ENCODE measurements at places on chromosomes 12 and 14.

GRCh38 chr12:107221913-107222312 lies 128.6 kb upstream of the CRY1 start:
- DNase-seq: no peak

DNA sequence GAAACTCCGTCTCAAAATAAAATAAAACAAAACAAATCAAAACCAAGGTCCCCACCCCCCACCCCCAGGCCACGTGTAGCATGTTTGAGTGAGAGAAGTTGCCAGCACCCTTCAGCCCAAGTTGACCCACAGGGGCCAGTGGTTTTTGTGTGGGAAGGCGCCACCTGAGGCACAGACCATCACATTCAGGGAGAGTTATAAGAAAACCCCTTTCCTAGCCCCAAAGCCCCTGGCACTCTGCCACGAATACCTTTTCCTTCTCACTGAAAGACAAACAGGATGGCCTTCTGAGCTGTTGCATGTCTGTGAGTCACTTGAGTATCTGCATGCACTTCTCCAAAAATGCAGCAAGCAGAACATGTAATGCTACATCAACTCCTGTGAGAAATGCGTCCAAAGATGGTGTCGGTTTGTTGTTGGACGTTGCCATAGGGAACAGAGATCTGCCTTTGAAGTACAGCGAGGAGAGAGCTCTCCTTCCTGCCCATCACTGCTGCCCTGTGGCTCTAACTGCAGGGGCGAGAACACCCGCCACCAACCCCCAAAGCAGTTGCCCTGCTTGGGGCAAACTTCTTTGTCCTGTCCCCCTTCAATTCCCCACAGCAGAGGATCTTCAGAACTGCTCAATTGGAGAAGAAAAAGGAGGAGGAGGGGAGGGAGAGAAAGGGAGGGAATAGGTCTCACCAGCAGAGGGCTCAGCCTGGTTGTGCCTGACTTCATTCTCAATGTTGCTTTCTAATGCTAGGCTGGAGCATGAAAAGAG lies 2.7 kb upstream of the TRAF3 start:
- DNase-seq: peak; percentile 68

DNA sequence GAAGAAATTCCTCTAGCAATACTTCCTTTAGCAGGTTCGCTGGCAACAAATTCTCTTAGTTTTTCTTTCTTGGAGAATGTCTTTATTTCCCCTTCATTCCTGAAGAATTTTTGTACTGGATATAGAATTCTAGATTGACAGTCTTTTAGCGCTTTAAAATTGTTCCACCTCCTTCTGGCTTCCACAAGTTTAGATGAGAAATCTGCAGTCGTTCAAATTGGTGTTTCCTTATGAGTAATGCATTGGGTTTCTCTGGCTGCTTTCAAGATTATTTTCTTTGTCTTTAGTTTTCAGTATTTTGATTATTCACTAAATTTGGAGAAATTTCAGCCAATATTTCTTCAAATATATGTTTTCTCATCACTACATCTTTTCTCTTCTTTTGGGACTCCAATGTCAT lies 33.3 kb upstream of the FGF6 start:
- no peak for DNase-seq

- DNase-seq: no peak
Measured at GRCh38 chr12:119868992-119869391, 8.1 kb downstream of the CIT start.

- no peak for DNase-seq
Measured at GRCh38 chr14:104209985-104210816, 71.8 kb downstream of the KIF26A start.

- peak; percentile 62 for DNase-seq
Measured at GRCh38 chr12:28222081-28222700, 31.9 kb downstream of the CCDC91 start.

GRCh38 chr12:21155522-21156351 lies 24.7 kb downstream of the SLCO1B1 start:
- no peak for DNase-seq

- peak; percentile 43 for DNase-seq
Measured at GRCh38 chr14:64708148-64709004, 4.2 kb downstream of the PLEKHG3 start.

DNA sequence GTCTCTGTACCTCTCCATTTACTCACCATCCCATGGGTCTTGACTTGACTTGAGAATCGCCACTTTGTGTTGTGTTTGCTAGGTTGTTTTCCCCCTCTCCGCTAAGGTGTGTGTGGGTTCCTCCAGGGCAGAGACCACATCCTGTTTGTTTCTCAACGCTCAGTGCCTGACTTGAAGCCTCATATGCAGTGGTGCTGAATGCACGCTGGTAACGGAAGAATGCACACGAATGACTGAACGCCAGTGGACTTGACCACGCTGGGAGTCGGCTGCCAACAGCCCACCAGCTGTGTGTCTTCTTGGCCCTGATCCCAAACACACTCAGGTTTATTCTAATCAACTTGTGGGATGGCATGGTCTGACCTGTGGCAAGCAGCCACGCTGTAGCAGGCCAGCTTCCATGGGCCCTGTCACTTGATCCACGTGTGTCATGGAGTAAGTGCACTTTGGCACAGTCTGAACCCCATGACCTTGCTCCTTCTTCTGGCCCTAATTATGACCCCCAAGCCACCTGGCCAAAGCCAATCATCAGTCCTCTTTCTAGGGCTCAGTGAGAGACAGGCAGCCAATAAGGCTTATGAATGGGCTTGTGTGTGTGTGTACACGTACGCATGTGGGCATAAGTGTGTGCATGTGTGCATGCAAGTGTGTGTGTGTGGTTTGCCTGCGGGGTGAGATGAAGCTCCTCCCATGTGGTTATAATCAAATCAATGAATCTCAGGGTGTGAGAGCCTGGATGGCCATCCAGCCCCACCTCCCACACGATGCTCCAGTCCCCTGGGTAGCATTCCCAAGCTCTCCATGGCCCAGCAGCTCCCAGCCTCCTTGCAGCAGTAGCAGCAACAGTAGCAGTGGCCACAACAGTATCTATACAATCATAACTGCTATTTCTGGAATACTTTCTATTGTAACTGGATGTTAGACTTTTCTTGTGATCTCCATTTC lies 6.4 kb upstream of the TC2N start:
- DNase-seq: peak; percentile 76

DNA sequence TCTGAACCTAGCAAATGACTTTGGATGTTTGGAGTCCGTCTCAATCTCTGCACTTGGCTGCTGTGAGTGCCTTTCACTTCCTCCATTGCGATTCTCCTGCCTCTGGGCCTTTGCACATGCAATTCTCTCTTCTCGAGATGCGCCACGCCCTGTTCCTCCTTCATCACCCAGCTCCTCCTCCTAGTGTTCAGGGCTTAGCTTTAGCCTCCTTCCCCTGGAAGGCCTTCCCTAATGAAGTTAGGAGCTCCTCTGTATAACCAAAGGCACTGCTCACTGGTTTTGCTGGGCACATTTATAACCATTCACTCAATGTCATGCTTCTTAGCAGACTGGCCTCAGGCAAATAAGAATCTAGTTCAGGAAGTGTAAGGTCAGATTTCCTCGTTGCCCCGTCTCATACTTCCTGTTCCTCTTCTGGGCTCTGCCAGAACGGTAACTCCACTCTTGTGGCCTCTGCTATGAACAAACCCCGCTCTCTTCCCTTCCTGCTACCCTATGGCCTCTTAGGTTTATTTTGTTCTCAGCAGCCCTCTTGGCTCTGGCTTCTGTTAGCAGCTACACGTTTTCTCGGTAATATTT lies 171.4 kb downstream of the CRADD start:
- DNase-seq: no peak

DNA sequence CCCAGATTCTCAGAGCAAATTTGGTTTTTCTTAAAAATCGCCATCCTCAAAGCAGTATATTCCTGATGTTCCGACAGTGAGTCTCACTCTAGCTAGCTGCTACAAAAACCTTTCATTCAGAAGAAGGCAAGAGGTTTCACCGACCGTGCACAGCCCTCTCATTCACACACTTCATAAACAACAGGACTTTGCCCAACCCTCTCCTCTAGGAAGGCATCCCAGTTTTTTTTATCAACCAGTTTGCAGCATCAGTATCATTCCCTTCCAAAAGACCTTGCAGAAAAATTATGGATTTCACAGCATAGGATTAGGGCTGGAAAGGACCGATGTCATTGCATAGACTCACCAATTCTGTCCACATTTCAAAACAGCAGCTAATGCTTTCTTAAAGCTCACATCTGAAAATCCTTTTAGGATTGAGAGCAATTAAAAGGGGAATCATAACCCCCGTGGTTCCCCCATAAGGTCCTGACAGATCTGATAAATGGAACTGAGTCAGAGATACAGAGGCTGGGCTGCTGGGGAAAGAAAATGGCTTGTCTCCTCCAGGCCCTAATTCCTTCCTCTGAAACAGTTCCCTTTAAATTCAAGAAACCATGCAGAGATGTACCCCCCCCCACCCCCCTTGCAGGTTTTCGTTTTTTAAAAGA lies 597 bp downstream of the SVOP start:
- DNase-seq: no peak

- no peak for DNase-seq
Measured at GRCh38 chr14:70964492-70964891, 57.2 kb downstream of the PCNX1 start.

All from naive thymus-derived CD8-positive, alpha-beta T cell (primary cell).